ENCODE measurements at places on chromosomes 12 and 14.

GRCh38 chr12:39441189-39441962, 1.5 kb downstream of the KIF21A start:
- DNase-seq = no peak

DNA sequence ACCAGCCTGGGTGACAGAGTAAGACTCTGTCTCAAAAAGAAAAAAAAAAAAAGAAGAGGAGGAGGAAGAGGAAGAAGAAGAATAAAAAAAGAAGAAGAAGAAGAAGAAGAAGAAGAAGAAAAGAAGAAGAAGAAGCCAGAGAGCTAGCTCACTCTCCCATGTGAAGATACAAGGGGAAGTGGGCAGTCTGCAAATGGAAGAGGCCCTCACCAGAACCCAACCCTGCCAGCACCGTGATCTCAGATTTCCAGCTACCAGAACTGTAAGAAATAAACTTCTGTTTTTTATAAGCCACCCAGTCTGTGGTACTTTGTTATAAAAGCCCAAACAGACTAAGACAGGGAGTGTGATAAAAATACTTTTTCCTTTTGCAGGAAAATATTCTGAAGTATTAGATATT, 130.7 kb downstream of the ETNK1 start:
- no peak for DNase-seq

DNA sequence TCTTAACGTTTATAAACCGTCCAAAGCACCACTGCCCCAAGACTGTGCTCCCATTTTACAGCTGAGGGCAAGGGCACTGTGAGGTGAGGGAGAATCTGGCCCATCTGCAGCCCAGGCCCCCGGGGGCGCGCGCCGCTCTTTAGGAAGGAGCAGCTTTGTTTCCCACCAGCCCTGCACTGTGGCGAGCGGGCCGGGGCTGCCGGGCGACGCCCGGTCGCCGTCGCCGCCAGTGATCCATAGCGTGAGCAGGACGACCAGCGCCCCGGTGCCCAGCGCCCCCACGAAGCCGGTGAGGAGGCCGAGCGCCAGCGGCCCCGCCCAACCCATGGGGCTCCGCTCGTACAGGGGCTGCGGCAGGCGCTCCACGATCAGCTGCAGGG, 34.6 kb downstream of the FIGNL2 start:
- DNase-seq = no peak

DNA sequence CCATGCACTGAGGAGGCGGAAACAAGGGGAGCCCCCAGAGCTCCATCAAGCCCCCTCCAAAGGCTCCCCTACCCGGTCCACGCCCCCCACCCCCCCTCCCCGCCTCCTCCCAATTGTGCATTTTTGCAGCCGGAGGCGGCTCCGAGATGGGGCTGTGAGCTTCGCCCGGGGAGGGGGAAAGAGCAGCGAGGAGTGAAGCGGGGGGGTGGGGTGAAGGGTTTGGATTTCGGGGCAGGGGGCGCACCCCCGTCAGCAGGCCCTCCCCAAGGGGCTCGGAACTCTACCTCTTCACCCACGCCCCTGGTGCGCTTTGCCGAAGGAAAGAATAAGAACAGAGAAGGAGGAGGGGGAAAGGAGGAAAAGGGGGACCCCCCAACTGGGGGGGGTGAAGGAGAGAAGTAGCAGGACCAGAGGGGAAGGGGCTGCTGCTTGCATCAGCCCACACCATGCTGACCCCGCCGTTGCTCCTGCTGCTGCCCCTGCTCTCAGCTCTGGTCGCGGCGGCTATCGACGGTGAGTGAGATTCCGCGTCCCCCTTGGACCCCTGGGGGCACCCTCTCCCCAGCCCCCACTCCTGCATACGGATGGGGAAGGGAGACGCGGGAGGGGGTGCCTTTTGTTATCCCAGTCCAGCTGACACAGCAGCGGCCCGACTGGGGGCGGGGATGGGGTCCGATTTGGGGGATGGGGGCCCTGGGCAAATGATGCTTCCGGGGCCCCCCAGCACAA, 400 bp downstream of the LRP1 start:
- no peak for DNase-seq

DNA sequence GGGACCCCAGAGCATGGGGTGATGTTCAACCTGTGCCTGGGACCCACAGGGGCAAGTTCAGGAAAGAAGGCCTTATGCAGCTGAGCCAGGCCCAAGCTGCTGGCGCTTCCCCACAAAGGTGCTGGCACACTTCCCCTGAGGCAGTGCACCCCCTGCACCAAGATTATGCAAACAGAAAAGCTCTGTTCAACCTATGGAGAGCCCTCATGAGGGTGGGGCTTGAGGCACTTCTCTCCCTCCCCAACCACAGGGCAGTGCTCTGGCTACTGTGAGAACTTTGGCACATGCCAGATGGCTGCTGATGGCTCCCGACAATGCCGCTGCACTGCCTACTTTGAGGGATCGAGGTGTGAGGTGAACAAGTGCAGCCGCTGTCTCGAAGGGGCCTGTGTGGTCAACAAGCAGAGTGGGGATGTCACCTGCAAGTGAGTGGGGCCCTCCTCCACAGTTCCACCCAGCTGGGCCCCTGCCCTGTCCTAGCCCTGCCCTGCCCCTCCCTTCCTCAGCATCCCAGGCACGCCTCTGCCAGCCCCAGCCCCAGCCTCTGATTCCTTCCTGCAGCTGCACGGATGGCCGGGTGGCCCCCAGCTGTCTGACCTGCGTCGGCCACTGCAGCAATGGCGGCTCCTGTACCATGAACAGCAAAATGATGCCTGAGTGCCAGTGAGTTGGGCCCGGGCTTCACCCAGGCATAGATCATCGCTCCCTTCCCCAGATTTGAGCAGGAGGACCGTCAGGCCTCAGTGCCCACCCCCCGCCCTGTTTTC, 5.5 kb upstream of the NXPH4 start:
- DNase-seq = no peak

- peak; percentile 11 for DNase-seq
These were observed 87.0 kb downstream of the SAMD4A start for GRCh38 chr14:54653712-54654469.

GRCh38 chr14:50821510-50822464, 9.2 kb downstream of the NIN start:
- no peak for DNase-seq

DNA sequence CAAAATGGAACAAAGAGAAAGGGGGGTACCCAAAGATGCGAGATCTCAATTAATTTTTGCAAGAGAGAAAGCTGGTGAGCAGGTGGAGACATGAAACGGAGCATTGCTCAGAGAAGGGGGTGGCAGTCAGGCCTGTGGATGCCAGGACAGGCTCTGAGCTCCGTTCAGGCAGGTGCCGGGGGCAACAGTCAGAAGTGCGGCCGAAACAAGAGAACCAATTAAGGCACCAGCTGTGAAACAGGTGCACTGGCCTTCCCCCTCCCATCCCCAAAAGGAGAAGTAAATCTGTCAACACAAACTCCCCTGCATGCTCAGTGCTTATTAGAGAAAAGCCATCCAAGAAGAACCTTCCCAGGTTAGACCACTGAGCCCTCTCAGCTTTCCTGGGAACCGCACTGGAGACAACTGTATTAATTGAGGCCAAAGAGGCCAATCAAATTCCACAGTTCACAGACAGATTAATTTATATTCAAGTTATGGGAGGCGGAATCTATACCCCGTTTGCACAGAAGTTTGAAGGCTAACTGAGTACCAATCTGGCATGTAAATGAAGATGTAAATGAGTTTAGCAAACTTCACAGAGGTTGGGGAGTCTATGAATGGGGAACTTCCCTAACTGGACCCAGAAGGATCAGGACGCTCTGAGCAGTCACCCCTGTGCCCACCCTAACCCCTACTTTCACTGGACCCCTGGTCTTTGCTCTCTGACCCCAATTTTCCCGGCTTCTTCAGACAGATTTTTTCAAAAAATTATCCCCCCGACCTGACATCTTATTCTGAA, 20.9 kb downstream of the OAS2 start:
- DNase-seq = no peak

GRCh38 chr14:99479906-99480869, at the start of gene SETD3:
Gene SETD3, minus strand, starts transcription at chr14:99480859. Its CDS starts 15,054 bp downstream, at chr14:99465805.
- DNase-seq = peak; percentile 8

GRCh38 chr12:59168647-59169046, 248.3 kb upstream of the LRIG3 start:
- DNase-seq = no peak

DNA sequence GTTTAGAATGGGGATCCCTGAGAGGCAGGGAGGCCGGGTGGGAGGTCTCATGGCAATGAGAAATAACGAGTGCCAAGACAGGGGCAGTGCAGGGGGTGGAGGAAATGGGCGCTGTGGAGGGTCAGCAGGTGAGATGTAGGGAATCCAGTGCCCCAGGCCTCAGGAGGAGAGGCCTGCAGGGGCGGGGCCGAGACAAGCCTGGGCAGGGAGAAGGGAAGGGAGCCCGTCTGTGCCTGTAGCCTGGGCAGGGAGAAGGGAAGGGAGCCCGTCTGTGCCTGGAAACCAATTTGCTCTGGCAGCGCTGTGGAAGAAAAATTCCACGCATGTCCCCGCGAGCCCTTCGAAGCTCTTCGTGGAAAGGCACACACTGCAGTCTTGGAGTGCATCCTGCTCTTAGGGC, 10.6 kb upstream of the NCOR2 start:
- no peak for DNase-seq

DNA sequence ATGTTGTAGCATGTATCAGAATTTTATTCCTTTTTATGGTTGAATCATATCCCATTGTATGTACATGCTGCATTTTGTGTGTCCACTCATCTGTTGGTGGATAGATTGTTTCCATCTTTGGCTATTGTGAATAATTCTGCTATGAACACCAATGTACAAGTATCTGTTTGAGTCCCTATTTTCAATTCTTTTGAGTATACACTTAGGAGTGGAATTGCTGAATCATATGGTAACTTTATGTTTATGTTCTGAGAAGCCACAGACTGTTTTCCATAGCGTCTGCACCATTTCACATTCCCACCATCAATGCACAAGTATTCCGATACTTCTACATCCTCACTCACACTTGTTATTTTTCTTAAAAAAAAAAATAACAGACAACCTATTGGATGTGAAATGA, 91.5 kb downstream of the ARF6 start:
- DNase-seq = no peak

DNA sequence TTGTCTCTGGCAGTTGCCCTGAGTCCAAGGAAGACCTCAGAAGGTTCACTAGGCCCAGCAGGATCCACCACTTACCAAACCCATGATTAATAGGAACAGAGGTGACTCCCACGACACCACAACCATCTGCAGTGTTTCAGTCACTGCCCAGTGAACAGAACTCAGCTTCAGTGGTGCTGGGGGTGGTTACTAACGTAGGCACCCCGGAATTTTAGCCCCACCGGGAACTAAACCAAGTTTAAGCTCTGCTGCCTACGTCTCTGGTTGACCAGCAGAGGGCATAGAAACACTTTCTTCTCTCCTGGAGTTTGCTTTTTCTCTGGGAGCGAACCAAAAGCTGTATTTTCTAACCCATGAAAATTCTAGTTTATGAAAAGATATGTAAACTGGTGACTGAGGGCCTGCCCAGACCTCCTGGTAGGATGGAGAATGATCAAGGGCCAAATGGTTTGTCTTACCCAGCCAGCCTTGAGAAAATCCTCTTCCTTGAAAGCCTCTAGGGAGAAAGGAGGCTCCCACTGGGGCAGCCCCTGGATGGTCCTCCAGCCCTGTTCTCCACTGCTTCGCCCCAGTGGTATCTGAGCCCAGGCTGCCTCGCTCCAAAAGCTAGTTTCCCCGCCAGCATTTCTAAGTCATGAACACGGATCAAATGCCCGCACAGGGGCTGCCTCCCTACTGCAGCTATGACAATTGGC, 379.8 kb downstream of the DPF3 start:
- DNase-seq = no peak

DNA sequence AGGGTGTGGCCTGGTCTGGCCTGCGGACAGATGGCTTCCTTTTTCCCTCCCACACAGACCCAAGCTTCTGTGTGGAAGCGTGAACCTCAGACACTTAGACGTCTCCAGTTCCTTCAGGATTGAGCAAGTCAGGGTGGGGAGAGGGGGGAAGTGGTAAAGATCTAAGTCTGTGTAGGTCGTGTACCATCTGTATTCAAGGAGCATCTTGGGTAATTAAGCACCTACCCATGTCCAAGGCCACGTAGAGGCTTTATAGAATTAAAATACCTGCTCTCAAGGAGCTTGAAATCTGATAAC, 1.7 kb downstream of the AVIL start:
- DNase-seq = peak; percentile 67

DNA sequence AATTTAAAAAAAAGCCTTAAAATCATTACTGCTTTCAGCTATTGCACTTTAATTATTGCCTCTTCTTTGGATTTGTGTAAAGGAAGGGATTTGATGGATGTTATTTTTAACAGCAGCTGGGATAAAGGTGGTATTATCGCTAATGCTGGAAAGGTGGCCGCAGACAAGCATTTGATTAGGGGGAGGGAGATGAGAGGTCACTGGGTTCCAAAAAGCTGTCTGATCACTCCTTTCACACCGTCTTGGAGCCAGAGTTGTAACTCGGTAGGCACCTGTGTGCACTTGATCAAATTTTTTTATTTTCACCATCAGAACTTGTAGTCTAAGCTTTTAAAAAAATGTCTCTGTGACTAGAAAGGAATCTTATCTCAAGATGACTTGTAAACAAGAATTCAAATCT, 99.8 kb downstream of the AKAP6 start:
- no peak for DNase-seq

GRCh38 chr12:16062611-16063010, 151.5 kb downstream of the DERA start:
- DNase-seq = no peak

DNA sequence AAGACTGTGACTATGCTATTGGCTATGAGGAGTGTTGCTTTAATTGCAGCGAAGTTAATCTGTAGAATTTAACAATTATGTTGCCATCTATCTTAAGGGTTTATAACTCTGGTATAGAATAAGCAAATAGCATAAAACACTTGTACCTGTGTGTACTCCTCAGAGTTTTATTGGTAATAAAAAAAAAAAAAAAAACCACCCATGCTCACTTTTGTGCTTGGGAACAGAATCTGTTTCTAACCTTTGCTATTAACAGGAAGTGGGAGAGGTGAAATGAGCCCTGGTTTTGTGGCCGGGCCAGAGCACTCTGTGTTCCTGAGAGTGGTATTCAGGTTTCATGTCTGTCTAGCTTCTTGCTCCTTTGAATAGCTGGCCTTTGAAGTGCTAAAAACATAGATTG, 53.1 kb downstream of the PDE3A start:
- no peak for DNase-seq

DNA sequence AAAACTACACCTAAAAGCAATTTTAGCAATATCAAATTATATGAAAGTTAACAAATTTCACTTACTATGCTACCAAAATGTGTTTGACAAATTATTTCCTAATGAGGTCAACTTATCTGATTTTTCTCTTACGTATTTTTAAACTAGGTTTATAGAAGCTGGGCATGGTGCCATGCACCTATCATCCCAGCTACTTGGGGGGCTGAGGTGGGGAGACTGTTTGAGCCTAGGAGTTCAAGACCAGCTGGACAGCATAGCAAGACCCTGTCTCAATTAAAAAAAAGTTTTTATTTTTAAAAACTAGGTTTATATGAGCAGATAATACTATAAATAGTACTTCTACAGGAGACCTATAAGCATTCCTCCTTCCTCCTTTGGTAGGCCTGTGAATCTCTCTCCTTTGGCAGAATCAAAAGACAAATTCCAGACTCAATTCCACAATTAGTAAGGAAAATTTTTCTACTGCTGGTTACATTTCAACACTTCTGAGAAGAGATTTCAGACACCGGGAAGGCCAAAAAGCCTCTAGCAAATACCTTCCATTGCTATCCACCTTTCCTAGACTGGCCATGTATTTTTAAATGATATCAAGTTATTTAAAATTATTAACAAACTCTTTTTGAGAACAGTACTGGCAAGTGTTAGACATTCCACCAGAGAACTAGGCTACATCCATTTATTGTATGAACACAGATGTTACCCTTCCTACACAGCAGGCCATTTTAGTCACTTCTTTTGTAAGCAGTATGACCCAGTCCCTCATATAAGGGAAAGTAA, 34.4 kb downstream of the CDK17 start:
- no peak for DNase-seq

All from CMK (cell line).